ENCODE measurements at places on chromosomes 13 and 19. TPM values are rescaled to one million over a fixed set of nuclear protein-coding genes. Genes with fewer than 3 reads are reported as not detected.

The SRRM5 gene
- total RNA-seq, result not detected

The ZNF471 gene
- total RNA-seq, result 2.1 TPM

The ZNF709 gene
- 0.15 TPM for total RNA-seq

The ZNF442 gene
- 1.7 TPM for total RNA-seq

The LNX2 gene
- 13.7 TPM for total RNA-seq

The GRIN2D gene
- 0.47 TPM for total RNA-seq

The PSG7 gene
- total RNA-seq, result not detected

The YJEFN3 gene
- 0.57 TPM for total RNA-seq

The CBARP gene
- total RNA-seq, result 1.3 TPM

The GJB6 gene
- total RNA-seq, result 383 TPM

The FCGBP gene
- total RNA-seq, result 5.7 TPM

The NRTN gene
- total RNA-seq, result 1.1 TPM

The MISP gene
- 1.0 TPM for total RNA-seq

The C19orf85 gene
- not detected for total RNA-seq

The TEX30 gene
- 10.9 TPM for total RNA-seq

The TPRX1 gene
- not detected for total RNA-seq

The C19orf47 gene
- total RNA-seq, result 10.0 TPM

The CLC gene
- not detected for total RNA-seq

The ATP7B gene
- total RNA-seq, result 3.6 TPM

The ZNF554 gene
- 3.8 TPM for total RNA-seq

The NLRP11 gene
- total RNA-seq, result not detected

The GPC5 gene
- not detected for total RNA-seq
